Bladder microvascular endothelial cell (primary cell): ENCODE measurements at places on chromosomes 5 and 9. TPM values are rescaled to one million over a fixed set of nuclear protein-coding genes. Genes with fewer than 3 reads are reported as not detected.

Gene RFESD
- total RNA-seq = 0.97 and 1.2 TPM in 2 replicates

Gene MAMDC2
- total RNA-seq = 6.2 and 31.2 TPM in 2 replicates

Gene SYNPO
- 7.1 and 30.4 TPM in 2 replicates for total RNA-seq

Gene PCDHB10
- total RNA-seq = 0.49 and 1.6 TPM in 2 replicates

Gene C5orf52
- total RNA-seq = not detected in 2 replicates

Gene SPARC
- 760 and 2,193 TPM in 2 replicates for total RNA-seq

Gene SAPCD2
- total RNA-seq = 8.8 and 13.6 TPM in 2 replicates

Gene PCDHAC2
- total RNA-seq = 0.19 and 0.32 TPM in 2 replicates

Gene JAKMIP2
- total RNA-seq = under 0.01 TPM in 1 of 2 replicates, not detected in the other

Gene F12
- total RNA-seq = 0.69 and 1.3 TPM in 2 replicates

Gene ACOT12
- not detected in 2 replicates for total RNA-seq

Gene LPAR1
- total RNA-seq = 0.06 and 0.32 TPM in 2 replicates

Gene CDH9
- not detected in 2 replicates for total RNA-seq

Gene ADAMTS6
- total RNA-seq = 28.0 and 174 TPM in 2 replicates

Gene AGXT2
- not detected in 2 replicates for total RNA-seq

Gene CATSPER3
- total RNA-seq = not detected in 2 replicates

Gene CDX1
- total RNA-seq = not detected in 2 replicates

Gene GABRA6
- not detected in 2 replicates for total RNA-seq

Gene TIGD6
- total RNA-seq = 4.5 and 6.2 TPM in 2 replicates

Gene OR1L6
- not detected in 2 replicates for total RNA-seq

Gene FCN1
- total RNA-seq = not detected in 2 replicates

Gene ACTBL2
- under 0.01 and 0.06 TPM in 2 replicates for total RNA-seq

Gene PCDHGB6
- total RNA-seq = 1.6 and 3.9 TPM in 2 replicates

Gene PHYHD1
- 0.44 and 0.65 TPM in 2 replicates for total RNA-seq

Gene LRRTM2
- 1.2 and 1.6 TPM in 2 replicates for total RNA-seq

Gene TICAM2
- total RNA-seq = 0.63 and 0.65 TPM in 2 replicates

Gene CER1
- total RNA-seq = not detected in 2 replicates

Gene NXNL2
- 0.25 and 0.32 TPM in 2 replicates for total RNA-seq

Gene TAF1L
- under 0.01 TPM in 1 of 2 replicates, not detected in the other for total RNA-seq

Gene GPX8
- total RNA-seq = 21.9 and 35.9 TPM in 2 replicates

Gene MAST4
- 20.7 and 77.3 TPM in 2 replicates for total RNA-seq

Gene CDC20B
- 0.06 TPM in 1 of 2 replicates, not detected in the other for total RNA-seq

Gene LRRC70
- total RNA-seq = 24.0 and 46.3 TPM in 2 replicates

Gene RANBP3L
- total RNA-seq = 0.25 TPM in 1 of 2 replicates, not detected in the other

Gene NUTM2F
- not detected in 2 replicates for total RNA-seq

Gene C5orf34
- 3.9 and 4.3 TPM in 2 replicates for total RNA-seq

Gene CD274
- total RNA-seq = 10.0 and 29.0 TPM in 2 replicates

Gene KDM4C
- total RNA-seq = 15.5 and 34.7 TPM in 2 replicates

Gene EIF4EBP3
- total RNA-seq = 0.44 and 1.6 TPM in 2 replicates

Gene POMT1
- total RNA-seq = 26.2 and 46.8 TPM in 2 replicates

Gene OTULINL
- 0.31 and 0.49 TPM in 2 replicates for total RNA-seq

Gene ITK
- not detected in 2 replicates for total RNA-seq

Gene DDX41
- 86.0 and 127 TPM in 2 replicates for total RNA-seq

Gene EXOSC2
- total RNA-seq = 22.0 and 33.6 TPM in 2 replicates

Gene IRX2
- total RNA-seq = under 0.01 TPM in 1 of 2 replicates, not detected in the other

Gene BRINP1
- 0.06 and 0.16 TPM in 2 replicates for total RNA-seq
